ENCODE measurements at places on chromosomes 11 and 22.

GRCh38 chr11:18011633-18012032 lies 1.2 kb downstream of the SERGEF start:
- DNase-seq: no peak

- DNase-seq: no peak
Observed at GRCh38 chr22:45231293-45231692, 9.4 kb downstream of the KIAA0930 start.

GRCh38 chr11:86291466-86292262 lies 10.4 kb upstream of the HIKESHI start:
- DNase-seq: peak; percentile 59

GRCh38 chr22:23199159-23199558 lies 18.9 kb downstream of the BCR start:
- DNase-seq: peak; percentile 49

GRCh38 chr11:7449211-7449840 lies 36.0 kb upstream of the OLFML1 start:
- peak; percentile 2 for DNase-seq

GRCh38 chr11:45876401-45876800 lies 9.1 kb upstream of the MAPK8IP1 start:
- no peak for DNase-seq

DNA sequence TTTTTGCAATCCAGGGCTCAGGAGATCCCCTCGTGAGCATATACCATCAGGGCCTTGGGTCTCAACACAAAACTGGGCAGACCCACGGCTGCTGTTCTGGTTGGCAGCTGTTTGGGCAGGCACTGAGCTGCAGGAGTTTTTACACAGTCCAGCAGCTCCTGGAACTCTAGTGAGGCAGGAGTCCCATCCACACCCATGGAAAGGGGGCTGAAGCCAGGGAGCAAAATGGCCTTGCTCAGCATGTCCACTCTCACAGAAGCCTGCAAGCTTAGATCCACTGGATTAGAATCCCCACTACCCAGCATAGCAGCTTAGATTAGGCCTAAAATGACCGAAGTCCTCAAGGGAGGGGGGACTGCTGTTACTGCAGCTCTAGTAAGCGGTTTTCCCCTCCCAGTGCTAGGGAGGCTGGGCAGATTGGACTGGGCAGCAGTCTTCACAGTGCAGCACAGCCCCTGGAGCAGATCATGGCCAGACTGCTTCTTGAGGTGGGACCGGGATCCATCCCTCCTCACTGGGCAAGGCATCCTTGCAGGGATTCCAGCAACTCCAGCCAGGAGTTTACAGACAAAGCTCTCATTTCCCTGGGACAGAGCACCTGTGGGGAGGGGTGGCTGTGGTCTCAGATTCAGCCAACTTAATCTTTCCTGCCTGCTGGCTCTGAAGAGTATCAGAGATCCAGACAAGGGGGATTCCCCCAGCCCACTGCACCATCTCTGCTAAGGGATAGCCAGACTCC lies 36.4 kb upstream of the CARD16 start:
- no peak for DNase-seq

DNA sequence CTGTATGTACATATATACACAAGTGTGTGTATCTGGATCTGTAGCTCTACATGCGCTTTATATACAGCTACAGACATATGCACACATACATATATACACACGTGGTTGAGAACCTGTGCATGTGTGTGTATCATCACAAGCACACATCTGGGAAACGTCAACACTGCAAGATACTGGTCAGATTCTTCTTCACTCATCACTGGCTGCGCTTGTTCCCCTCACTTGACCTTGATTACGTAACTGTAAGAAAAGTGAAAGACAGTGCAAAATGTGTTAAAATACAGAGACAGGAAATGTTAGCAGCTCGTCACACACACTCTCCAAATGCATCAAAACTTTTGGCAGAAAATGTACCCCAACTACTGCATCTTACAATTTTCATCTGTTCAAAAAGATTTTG lies 51.9 kb upstream of the MN1 start:
- no peak for DNase-seq

DNA sequence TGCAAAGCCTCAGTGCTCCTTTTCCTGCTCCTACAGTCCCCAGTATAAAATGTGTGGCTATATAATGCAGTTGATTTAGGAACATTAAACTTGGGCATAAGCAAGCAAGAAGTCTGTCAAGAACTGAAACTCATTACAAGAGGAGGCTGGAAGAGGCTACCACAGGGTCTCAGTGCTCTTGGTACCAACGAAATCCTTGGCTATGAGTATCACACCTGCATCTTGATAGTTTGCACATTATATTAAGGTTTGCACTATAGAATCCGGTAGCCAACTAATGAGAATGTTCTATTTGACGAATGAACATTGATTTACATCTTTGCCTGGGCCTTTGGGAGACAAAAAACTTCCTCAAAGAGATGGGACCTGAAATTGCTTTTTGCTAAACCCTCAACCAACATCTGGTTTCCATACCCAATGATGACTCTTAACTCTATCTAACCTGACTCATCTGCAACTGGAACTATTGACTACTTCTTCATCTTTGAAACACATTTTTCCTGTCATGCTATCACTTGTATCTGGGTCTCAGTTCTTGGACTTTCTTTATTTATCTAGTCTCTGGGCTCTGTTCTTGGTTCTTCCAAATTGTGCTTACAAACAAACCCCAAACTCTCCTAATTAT lies 207.2 kb upstream of the CTSC start:
- no peak for DNase-seq

DNA sequence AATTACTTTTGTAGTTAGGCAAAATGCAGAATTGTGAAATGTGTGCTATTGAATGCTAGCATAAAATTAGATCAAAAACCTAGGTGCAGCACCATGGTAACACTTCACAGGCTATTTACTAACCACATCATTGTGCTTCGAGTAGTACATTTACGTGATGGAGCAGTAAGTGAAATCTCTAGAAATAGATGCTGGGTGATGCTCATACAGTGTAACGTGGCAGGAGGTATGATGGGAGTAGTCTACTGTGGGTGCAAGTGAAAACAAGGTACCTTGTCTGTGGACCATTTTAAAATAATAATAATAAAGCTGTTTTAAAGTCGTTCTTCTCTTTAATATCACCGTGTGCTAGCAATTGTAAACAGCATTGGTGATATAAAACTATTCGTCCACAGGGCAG lies 132.3 kb downstream of the DYNC2H1 start:
- no peak for DNase-seq

DNA sequence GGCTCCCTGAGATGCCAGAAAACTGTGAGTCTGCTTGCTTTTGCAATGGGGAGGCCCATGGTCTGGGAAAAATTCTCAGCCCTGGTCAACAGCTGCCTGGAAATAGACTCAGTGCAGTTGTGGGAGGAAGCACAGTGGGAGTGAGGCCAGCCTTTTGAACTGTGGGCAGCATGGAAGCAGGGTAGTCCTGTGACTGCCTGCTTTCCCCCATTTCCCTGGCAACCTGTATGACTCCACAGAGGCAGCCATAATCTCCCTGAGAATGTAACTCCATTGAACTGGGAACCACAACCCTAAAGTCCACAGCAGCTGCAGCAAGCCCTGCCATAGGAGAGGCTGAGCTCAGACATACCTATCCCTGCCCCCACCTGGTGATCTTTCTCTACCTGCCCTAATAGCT lies 494.6 kb upstream of the FAT3 start:
- DNase-seq: no peak

- no peak for DNase-seq
Observed at GRCh38 chr11:106421676-106422292, 344.3 kb downstream of the AASDHPPT start.

- DNase-seq: peak; percentile 8
Observed at GRCh38 chr22:46673205-46673604, 53.0 kb downstream of the GRAMD4 start.

- no peak for DNase-seq
Observed at GRCh38 chr11:113555071-113555619, 79.9 kb upstream of the DRD2 start.

DNA sequence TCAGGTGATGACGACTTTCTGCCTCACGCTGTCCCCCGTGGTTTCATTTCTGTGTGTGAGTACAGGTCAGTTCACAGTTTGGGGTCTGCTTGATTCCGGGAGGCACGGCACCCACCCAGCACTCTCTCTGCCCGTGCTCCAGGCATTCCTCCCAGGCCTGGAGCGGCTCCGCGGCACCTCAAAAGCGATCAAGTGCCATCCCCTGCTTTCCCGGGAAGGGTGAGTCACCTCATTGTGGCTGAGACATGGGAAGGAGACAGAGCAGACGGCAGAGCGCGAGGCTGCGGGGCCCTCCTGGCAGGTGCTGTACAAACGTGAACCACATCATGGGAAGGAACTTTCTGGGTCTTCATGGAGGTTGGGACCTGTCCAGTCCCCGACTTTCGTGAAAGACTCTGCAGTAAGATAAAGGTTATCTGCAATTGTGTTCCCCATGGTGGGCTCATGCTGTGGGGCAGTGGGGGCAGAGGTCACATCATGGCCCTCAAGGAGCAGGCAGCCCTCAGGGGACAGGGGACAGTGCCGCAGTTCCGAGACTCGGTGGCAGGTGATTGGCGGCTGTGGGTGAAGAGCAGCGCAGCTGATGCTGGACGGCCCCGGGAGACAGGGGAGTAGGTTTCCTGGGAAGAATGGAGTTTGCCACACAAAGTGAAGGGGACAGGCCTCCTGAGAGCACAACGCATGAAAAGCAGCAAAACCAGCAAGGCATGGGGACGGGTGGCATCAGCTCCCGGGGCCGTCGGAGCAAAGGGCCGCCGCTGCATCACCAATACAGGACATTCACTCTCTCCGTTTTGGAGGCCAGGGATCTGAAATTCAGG lies 65.3 kb downstream of the CELSR1 start:
- no peak for DNase-seq

DNA sequence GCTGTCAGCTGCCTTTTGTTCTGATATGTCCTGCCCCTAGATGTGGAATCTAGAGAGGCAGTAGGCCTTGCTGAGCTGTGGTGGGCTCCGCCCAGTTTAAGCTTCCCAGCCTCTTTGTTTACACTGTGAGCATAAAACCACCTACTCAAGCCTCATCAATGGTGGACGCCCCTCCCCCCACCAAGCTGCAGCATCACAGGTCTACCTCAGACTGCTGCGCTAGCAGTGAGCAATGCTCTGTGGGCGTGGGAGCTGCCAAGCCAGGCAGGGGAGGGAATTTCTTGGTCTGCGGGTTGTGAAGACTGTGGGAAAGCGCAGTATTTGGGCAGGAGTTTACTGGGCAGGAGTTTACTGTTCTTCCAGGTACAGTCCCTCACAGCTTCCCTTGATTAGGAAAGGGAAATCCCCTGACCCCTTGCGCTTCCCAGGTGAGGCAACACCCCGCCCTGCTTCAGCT lies 98.5 kb downstream of the SMCO4 start:
- no peak for DNase-seq

- peak; percentile 69 for DNase-seq
Observed at GRCh38 chr11:26088391-26088790, 243.5 kb upstream of the ANO3 start.

DNA sequence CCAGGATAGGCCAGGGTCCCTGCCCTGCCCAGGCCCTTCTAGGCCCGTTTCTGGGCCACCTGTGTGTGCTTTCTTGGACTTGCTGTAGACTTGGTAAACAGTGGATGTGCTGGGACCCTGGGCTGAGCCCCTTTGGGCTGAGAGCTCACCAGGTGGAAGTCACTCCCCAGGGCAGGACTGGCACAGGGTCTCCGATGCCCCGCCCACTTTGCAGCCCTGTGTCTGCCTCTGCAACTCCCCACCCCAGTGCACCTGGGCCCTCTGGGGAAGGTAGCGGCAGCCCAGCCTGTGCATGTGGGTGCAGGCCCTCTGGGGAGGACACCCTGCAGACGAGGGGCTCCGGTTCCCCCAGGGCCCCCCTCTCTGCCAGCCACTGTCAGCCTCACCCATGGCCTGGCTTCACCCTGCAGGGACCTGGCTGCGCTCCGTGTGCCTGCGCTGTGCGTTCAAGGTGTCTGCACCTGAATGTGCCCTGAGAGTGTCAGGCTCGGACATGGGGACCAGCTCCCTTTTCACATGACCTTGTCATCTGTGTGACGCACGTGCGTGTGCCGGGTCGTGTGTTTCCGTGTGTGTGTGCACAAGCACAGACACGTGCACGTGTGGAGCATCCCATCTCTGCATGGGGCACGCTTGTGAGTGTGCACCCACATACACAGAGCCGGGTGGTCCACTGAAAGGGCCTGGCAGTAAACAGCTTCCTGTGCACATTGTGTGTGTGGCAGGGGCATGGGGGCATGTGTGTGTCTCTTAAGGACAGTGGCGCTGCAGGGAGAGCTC lies 118.5 kb downstream of the KCNQ1OT1 start:
- no peak for DNase-seq

DNA sequence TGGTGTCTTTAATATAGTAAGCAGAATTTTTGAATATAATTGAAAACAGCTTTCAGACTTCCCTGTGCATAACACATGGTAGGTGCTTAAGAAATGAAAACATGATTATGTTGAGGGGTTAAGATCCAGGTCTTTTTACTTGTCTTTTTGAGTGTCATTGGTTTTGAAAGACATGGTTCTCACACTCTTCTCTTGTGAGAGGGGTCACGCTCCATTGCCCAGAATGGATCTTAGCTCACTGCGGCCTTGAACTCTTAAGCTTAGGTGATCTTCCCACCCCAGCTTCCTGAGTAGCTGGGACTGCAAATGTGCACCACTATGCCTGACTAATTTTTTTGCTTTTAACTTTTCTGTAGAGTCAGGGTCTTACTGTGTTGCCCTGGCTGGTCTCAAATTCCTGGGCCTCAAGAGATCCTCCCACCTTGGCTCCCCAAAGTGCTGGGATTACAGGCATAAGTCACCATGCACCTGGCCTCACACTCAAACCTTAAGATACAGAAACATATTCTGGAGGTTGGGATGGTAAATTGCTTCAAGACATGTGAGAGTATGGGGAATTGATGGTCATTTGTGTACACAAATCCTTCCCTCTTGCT lies 1.4 kb downstream of the SPCS2 start:
- DNase-seq: no peak

DNA sequence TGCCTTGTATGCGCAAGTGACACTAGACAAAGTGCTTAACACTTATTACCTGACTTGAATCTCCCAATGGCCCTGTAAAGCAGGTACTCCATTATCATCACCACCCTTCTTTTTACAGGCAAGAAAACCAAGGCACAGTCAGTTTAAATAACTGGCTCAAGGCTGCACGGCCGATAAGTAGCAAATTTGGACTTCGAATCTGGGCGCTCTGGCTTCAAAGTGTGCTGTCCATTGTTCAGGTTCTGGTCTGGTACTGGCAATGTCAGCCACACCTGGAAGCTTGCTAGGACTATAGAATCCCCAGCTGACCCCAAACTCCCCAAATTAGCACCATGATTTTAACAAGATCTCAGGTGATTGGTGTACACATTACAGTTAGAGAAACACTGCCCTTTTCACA lies 19.3 kb upstream of the EHF start:
- DNase-seq: no peak

DNA sequence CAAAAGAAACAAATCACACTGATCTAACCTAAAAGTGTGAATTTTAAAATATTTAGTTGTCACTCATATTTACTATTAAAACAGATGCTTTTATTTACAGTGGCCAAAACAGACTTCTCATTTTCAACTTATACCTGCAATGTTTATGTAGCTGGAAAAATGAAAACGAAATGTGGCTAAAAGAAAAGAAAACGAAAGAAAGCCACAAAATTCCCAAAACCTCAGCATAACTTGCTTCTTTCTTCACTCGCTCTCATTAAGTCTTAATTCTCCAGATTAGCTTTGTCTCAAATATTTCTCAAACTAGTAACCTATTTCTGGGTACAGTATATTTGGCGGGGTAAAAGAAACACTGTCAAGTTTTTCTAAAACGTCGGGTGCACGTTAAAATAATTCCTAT lies 693 bp downstream of the CSTF3 start:
- DNase-seq: no peak

GRCh38 chr11:119361056-119361787 lies 14.7 kb upstream of the MFRP start:
- peak; percentile 75 for DNase-seq

All from fibroblast of skin of back (primary cell).